K562 (cell line): ENCODE measurements at places on chromosomes 11 and 22. TPM values are rescaled to one million over a fixed set of nuclear protein-coding genes. Genes with fewer than 3 reads are reported as not detected.

The MYRF gene
- 15.6 and 17.4 TPM in 2 replicates for polyA plus RNA-seq

The KRTAP5-10 gene
- not detected in 2 replicates for polyA plus RNA-seq

The IFITM1 gene
- polyA plus RNA-seq = 974 and 999 TPM in 2 replicates

The TPH1 gene
- 0.19 and 0.49 TPM in 2 replicates for polyA plus RNA-seq

The NOL12 gene
- polyA plus RNA-seq = 40.8 and 41.4 TPM in 2 replicates

The HEPN1 gene
- not detected in 2 replicates for polyA plus RNA-seq

The INPP5J gene
- 5.4 and 6.0 TPM in 2 replicates for polyA plus RNA-seq

The TEX54 gene
- not detected in 2 replicates for polyA plus RNA-seq

The CHST1 gene
- 0.08 TPM in 1 of 2 replicates, not detected in the other for polyA plus RNA-seq

The GNAZ gene
- 0.18 TPM in 1 of 2 replicates, not detected in the other for polyA plus RNA-seq

The ACRV1 gene
- polyA plus RNA-seq = not detected in 2 replicates

The C11orf16 gene
- polyA plus RNA-seq = 0.05 TPM in 1 of 2 replicates, not detected in the other

The APOA5 gene
- not detected in 2 replicates for polyA plus RNA-seq

The PDE3B gene
- 7.5 and 7.8 TPM in 2 replicates for polyA plus RNA-seq

The ADM gene
- polyA plus RNA-seq = 0.20 and 0.23 TPM in 2 replicates

The TOB2 gene
- polyA plus RNA-seq = 7.3 and 7.7 TPM in 2 replicates

The ALDH3B1 gene
- 0.21 and 0.43 TPM in 2 replicates for polyA plus RNA-seq

The C11orf21 gene
- polyA plus RNA-seq = 2.0 and 2.1 TPM in 2 replicates

The MUC15 gene
- polyA plus RNA-seq = 0.59 and 0.72 TPM in 2 replicates
